ENCODE measurements at places on chromosomes 6 and 20.

DNA sequence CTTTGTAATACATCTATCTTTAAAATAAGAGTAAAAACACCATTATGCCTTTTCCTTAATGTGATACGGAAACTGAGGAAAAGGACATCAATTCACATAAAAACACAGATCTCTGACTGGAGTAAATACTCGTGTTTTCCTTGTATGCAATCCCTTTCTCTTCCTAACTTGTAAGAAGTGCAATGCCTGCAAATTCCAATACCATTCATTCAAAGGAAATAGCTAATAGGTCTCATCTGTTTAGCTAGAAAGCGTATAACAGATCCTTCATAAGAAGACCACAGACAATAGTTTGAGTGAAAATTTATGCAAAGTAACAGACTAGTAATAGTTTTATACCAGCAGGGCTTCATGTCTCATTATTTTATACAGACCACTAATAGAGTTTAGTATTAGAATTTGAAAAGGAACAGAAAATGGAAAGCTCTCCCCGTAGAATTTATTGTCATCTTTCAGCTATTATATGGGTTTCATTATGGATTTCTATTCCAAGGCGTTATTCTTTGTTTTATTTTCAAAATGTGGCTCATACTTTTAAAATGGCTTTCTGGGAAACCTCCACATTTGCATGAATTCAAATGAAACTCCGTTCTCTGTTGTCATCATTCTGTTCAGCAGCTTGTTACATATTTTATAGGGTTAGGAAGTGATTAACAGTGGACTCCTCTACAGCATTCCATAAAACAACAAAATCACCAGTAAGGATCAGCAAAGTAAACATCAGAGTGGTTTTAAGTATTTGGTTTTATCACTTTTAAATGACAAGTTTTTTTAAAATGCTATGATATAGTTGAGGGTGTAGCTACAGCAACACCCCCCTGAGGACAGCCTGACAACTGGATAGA is 186.7 kb downstream of the BTBD9 start:
- DNase-seq = no peak

DNA sequence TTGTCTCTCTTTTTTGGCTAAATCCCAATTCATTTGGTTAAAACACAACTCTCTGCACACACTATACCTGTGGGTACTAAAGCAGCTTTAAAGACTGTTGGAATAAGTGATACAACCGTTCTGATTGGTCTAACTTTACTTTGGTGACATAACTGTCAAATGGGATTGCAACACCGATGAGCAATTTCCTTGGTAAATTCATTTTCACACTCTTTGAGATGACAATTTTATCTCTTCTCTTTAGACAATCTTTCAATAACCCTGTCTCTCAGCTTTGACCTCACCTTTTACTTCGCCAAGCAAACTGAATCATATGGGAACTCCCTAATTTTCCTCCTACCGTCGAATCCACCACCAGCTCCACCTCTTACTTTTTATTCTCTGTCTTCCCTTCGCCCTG is 60.8 kb downstream of the ECT2L start:
- no peak for DNase-seq

GRCh38 chr6:141513830-141514229 is 618.9 kb upstream of the GJE1 start:
- no peak for DNase-seq

GRCh38 chr6:152976749-152977148 is 6.1 kb downstream of the FBXO5 start:
- DNase-seq = no peak

GRCh38 chr6:142819603-142820337 is 125.2 kb downstream of the HIVEP2 start:
- no peak for DNase-seq

GRCh38 chr20:31542201-31542842 is 28.1 kb downstream of the HM13 start:
- no peak for DNase-seq

DNA sequence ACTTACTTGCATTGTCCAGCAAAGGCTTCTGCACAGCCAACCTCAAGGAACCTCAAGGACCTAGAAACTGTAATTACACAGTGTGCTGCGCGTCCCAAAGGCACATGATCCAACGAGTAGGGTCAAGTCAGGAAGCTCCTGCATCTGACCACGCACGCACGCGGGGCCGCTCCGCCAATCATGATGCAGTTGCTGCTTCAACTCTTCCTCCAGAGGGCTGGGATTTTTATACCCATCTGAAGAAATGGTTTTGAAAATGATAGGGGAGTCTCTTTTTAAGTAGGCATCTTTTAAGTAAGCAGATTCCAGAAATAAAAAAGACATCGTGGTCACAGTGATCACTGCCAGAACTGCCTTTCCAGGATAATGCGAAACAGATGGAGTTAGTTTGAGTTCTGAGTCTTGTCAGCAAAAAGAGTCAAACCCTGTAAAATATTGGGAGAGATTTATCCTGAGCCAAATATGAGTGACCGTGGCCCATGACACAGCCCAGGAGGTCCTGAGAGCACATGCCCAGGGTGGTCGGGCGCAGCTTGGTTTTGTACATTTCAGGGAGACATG is 34.0 kb downstream of the KIF25 start:
- DNase-seq = no peak

GRCh38 chr6:20001286-20001685 is 164.1 kb downstream of the ID4 start:
- DNase-seq = no peak

- DNase-seq = peak; percentile 9
These were observed 480 bp upstream of the NT5E start for GRCh38 chr6:85449388-85449817.

DNA sequence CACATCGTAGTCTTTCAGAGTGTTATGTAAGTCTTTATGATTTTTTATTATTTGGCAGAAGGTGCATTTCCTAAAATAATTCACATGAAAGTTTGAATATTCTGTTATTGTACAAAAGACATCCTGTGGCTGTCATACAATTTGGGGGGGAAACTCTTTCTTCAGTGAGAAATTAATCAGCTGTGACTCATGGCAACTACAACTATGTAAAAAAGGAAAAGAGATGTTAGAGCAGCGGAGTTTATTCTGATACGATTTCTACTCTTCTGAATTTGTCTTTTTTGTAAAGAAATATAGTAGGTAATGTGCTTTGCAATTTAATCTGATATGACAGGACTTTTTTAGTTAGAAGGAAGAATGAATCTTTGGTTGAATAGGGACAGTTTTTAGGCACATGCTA is 14.2 kb downstream of the COL19A1 start:
- no peak for DNase-seq

DNA sequence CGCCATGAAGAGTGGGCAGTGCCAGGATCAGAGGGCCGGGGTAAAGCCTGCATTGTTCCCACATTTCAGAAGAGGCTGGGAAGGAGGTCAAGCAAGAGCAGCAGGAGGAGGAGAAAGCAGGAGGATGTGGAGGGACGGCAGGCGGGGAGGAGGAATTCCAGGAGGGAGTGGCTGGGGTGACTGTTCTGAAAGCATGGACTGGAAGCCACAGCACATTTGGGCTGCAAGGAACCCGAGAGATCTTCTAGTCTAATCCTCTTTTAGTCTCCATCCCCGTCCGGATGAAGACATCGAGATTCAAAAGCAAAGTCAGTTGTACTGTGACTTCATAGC is 76.9 kb downstream of the FAM50B start:
- DNase-seq = no peak

GRCh38 chr6:107661291-107661690 is 162.8 kb downstream of the SCML4 start:
- no peak for DNase-seq
